ENCODE measurements at places on chromosomes 1 and 21. TPM values are rescaled to one million over a fixed set of nuclear protein-coding genes. Genes with fewer than 3 reads are reported as not detected.

The SLC26A9 gene
- polyA plus RNA-seq = not detected

The YIPF1 gene
- 41.7 TPM for polyA plus RNA-seq

The RXRG gene
- polyA plus RNA-seq = 0.08 TPM

The PLA2G5 gene
- polyA plus RNA-seq = not detected

The SH2D1B gene
- polyA plus RNA-seq = 0.37 TPM

The POMGNT1 gene
- polyA plus RNA-seq = 35.8 TPM

The MAGI3 gene
- polyA plus RNA-seq = 1.6 TPM

The LORICRIN gene
- polyA plus RNA-seq = not detected

The FAM76A gene
- 10.9 TPM for polyA plus RNA-seq

The FLG2 gene
- polyA plus RNA-seq = not detected

The DMBX1 gene
- not detected for polyA plus RNA-seq

The ITLN1 gene
- polyA plus RNA-seq = not detected

The SERINC2 gene
- polyA plus RNA-seq = not detected

The OR2L2 gene
- 0.49 TPM for polyA plus RNA-seq

The LDLRAD1 gene
- polyA plus RNA-seq = not detected

The KCNH1 gene
- not detected for polyA plus RNA-seq

The LCE2B gene
- polyA plus RNA-seq = not detected

The TRPM2 gene
- 1.1 TPM for polyA plus RNA-seq

The LAD1 gene
- polyA plus RNA-seq = not detected

The IFI44L gene
- polyA plus RNA-seq = 8.2 TPM

The SLC9C2 gene
- not detected for polyA plus RNA-seq

The FMO1 gene
- polyA plus RNA-seq = not detected

The HCN3 gene
- polyA plus RNA-seq = not detected

The NBPF19 gene
- polyA plus RNA-seq = 2.1 TPM

The NECTIN4 gene
- not detected for polyA plus RNA-seq

The ACP6 gene
- polyA plus RNA-seq = 8.9 TPM

The PIK3CD gene
- 63.2 TPM for polyA plus RNA-seq

The KRTAP11-1 gene
- not detected for polyA plus RNA-seq

The NT5C1A gene
- not detected for polyA plus RNA-seq

The CD101 gene
- polyA plus RNA-seq = 33.7 TPM

The SLX9 gene
- 10.1 TPM for polyA plus RNA-seq

The CCT8 gene
- 151 TPM for polyA plus RNA-seq

The PROK1 gene
- not detected for polyA plus RNA-seq

The GUCA2B gene
- polyA plus RNA-seq = not detected

The PGLYRP4 gene
- not detected for polyA plus RNA-seq

The RHD gene
- polyA plus RNA-seq = 0.48 TPM

The TRAF3IP3 gene
- 450 TPM for polyA plus RNA-seq

The TBX19 gene
- 1.5 TPM for polyA plus RNA-seq

The PRAMEF9 gene
- not detected for polyA plus RNA-seq

The RNF186 gene
- polyA plus RNA-seq = not detected

The CELSR2 gene
- polyA plus RNA-seq = 0.24 TPM

The CIART gene
- 0.64 TPM for polyA plus RNA-seq

The AHCYL1 gene
- 45.9 TPM for polyA plus RNA-seq

The KCNJ6 gene
- not detected for polyA plus RNA-seq

The SLC45A1 gene
- polyA plus RNA-seq = 1.4 TPM
